ENCODE measurements at places on chromosomes 7 and 10.

DNA sequence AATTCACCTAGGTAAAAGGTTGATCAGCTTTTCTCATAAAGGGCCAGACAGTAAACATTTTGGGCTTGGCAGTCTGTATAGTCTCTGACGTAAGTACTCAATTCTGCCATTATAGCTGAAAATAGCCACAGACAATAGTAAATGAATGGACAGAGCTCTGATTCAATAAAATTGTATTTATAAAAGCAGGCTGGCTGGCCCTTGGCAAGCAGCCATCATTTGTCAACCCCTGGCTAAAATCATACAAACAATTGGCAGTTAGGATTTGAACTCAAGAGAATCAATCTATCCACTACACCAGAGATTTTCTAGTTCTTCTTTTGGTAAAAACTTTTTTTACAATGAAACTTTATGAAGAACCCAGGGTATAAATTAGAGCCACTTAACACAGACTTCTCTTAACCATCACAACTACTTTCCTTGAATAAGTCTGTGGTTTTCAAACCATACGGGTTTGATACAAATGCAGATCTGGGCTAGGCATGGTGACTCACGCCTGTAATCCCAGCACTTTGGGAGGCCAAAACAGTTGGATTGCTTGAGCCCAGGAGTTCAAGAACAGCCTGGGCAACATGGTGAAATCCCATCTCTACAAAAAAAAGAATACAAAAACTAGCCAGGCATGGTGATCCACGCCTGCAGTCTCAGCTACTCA, 124.5 kb downstream of the SLC16A9 start:
- no peak for DNase-seq

DNA sequence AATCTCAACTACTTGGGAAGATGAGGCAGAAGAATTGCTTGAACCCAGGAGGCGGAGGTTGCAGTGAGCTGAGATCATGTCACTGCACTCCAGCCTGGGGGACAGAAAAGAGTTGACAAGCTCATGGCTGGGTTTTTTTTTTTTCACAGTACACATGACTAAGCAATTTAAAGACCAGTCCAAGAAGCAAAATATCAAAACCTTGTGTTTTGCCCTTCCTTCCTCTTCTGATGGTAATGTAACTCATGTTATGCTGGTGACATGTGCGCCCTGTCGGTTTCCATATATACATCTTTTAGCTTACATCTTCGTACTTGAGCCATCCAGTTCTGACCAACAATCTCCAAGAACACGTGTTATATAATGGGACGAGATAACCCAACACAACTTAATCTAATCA, 237.7 kb upstream of the PLXDC2 start:
- DNase-seq: no peak

DNA sequence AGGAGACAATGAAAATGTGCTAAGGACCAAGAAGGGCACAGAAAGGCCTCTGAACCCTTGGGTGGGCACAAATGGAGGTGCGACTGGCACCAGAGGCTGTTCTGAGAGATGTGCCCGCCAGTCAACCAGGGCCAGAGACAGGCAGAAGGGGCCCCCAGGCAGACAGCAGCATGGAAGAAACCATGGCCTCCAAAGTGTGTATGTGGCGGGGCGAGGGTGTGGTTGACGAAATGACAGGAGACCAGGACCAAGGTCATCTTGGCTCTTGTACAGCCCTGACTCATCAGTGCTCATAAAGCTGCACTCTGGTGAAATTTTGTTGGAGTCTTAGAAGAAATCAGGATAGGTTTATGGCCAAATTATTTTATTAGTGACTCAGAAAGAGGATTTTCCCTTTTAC, 4.0 kb upstream of the MRPS24 start:
- DNase-seq: no peak

GRCh38 chr10:52993109-52993508, 220.5 kb upstream of the MBL2 start:
- DNase-seq: no peak

GRCh38 chr7:24982917-24983316, 2.9 kb upstream of the OSBPL3 start:
- DNase-seq: no peak

All from HL-60 (cell line).